ENCODE measurements at places on chromosomes 2 and 18. TPM values are rescaled to one million over a fixed set of nuclear protein-coding genes. Genes with fewer than 3 reads are reported as not detected.

Gene TIGD1
- total RNA-seq, result 10.9 TPM

Gene MYOM1
- 3.7 TPM for total RNA-seq

Gene HMSD
- not detected for total RNA-seq

DNA sequence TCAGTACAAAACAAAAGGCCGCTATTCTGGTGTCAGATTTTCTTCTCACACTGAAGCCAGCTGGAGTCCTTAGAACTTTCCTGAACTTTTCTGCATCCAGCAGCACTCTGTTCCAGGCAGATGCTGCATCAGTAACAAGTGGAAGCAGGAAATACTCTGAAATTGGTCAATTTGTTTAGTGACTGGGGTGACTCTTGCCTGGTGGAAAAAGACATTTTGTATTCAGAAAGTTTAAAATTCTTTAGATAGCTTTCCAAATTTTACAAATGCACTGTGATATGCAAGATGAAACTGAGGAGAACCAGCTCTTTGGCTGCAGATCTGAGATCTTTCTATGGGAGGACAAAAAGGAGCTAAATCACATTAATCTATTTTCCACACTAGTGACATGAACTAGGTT is 385.7 kb downstream of the NRXN1 start:
- no peak for DNase-seq

GRCh38 chr2:237564526-237565131 is 1.7 kb upstream of the PRLH start:
- DNase-seq, result no peak

GRCh38 chr18:3935305-3935704 is 485.3 kb downstream of the TGIF1 start:
- DNase-seq, result no peak

DNA sequence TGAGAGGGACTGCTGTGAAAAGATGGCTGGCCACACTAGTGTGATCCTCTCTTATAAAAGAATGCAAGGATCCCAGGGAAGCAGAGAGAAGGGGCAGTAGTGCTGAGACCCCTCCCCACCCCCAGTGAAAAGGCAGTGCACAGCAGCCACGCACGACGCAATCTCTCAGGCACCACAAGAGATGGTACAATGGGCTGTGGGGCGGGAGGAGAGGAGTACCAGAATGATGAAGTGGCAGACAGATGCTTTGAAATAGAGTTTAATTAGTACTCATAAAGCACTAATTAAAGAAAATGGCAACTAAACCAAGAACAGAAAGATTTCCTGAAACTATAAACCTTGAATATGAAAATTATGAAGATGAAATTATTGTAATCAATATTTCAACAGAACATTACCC is 29.0 kb downstream of the B4GALT6 start:
- no peak for DNase-seq
